Fibroblast of pulmonary artery (primary cell): ENCODE measurements at places on chromosomes 13 and 19.
A peak's percentile ranks its signal among the peaks of the same experiment; 100 is the strongest.

- peak; percentile 69 for DNase-seq
Observed at GRCh38 chr19:51514866-51515481, 13.4 kb upstream of the SIGLEC12 start.

- no peak for DNase-seq
Observed at GRCh38 chr19:3357992-3358688, 8.2 kb upstream of the NFIC start.

DNA sequence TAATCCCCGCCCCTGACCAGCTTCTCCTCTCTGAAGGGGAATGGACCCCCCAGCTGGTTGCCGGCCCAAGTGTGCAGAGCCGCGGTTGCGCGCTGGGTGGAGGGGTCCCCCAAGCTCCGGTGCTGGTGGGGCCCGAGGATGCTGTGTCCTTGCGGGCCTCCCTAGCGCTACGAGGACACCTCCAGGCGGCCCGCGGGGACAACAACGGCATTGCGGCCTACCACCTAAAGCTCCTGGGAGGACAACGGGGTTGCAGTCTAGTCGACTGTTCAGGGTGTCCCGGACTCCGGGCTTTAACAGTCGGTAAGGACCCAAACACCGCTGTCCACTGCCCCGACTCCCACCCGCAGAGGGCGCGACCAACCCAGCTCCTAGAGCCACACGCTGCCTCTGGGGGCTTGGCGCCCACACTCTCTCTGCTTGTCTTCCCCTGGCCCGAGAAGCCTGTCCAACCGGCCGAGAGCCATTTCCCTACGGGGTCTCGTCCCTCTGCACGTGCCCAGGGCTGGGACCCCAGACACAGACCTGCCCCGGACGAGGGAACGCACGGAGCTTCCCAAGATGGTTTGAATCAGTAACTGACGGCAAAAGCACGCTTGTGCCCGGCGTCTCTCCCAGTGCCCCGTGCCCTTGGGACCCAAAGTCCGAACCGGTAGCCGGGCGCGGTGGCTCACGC lies 927 bp upstream of the SDHAF1 start:
- DNase-seq: no peak

- DNase-seq: no peak
Observed at GRCh38 chr19:38310279-38310670, 5.5 kb downstream of the YIF1B start.

DNA sequence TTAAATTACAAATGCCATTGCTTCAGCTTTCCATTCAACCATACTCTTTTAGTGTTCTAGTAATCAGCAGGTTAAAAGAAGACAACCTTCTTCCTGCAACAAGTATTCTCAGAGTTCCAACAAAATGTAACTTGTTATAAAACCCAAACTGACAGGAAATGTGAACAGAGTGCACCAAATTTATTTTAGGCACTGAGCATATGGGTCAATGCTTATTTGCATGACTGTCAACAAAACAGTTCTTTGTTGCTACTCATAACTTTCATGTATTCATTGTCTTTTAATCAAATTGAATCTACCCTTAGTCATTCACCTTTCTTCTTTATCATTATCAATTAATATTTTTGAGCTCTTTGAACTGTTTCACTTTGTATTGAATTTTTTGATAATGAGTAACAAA lies 554.1 kb downstream of the DACH1 start:
- DNase-seq: no peak

DNA sequence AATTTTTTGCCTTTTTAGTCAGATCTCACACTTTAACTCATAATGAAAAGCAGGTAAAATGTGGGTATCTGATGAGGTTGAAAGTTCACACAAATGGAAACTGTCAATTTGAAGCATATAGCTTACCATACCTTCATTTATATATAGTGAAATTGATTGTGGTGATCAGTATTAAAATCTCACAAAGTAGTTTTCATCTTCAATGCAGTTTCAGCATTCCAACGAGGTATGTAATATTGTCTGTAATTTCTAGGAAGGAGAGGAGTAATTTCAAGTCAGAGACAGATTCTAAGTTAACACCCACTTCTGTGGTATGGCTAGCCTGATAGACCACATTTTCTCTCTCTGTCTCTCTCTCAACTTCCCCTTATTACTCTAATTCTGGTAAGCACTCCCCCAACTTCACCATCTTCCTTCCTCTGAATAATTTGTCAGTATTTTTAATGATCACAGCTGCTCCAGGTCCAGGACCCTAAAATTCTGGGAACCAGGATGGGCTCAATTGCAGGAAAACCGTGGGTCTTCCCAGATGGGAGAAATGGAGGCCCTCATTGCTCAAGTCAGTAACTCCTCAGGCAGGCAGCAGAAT lies 455.7 kb downstream of the FGF9 start:
- DNase-seq: no peak
